ENCODE measurements at places on chromosomes 1 and 21.
A peak's percentile ranks its signal among the peaks of the same experiment; 100 is the strongest.

- DNase-seq, result no peak
Observed at GRCh38 chr1:199914546-199914945, 113.0 kb upstream of the NR5A2 start.

DNA sequence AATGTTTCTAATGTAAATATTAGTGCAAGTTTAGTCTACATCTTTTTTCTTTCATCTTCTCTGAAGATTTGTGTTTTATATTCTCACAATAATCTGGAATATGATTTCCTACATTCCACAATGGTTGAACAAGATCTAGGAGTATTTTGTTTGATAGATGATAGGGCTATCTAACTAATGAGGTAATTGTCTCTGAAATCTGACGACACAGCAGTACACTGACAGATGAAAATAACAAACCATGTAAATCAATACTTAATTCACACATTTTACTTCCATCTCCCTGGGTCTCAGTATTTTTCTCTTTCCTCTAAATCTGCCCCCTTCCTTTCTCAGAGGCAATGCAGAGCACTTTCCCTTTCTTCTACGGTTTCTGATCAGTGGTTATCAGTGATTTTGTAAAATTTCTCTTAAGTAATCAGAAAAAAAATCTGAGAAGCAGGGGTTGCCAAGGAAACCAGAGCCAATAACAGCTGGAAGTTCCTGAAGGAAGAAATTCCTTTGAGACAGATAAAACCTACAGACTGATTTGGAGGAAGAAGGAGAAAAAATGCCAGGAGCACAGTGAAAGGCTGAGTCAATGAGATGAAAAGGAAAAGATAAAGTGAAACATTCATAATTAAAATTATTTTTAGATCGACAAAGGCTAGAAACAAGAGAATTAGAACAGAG is 7.3 kb upstream of the ANKRD13C start:
- DNase-seq, result no peak

GRCh38 chr1:201827321-201828216 is 1.4 kb upstream of the IPO9 start:
- DNase-seq, result peak; percentile 3

GRCh38 chr1:151539321-151540020 is 638 bp upstream of the TUFT1 start:
- peak; percentile 99 for DNase-seq

DNA sequence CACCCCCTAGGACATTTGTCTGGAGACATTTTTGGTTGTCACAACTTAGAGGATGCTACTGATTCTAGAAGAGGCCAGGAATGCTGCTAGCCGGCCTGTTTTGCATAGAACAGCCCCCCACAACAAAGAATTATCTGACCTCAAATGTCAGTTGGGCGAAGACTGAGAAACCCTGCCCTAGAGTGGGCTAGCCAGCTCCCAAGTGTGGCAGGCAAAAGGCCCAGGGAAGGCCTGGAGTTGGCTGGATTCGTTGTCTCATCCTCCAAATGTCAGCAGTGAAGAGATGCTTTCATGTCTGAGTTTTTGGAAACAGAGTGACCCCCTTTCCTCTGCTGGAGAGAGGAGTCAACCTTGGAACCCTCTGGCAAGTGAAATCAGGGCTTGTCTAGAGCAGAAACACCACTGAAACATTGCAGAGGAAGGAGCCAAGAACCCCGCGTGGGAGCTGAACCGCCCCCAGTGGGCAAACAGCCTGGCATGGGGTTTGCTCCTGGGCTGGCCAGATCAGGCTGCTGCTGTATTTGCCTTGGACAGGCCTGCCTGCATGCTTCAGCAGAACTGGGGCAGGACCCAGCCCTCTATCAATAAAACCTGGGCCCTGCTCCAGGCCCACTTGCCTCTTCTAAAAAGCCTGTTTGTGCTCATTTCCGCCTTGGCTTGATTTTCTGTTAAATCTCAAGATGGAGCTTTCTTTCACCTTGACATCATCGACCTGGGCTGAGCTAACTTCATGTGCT is 32.9 kb downstream of the RASSF5 start:
- DNase-seq, result no peak

GRCh38 chr1:203593723-203594122 is 32.9 kb upstream of the ATP2B4 start:
- DNase-seq, result peak; percentile 62

DNA sequence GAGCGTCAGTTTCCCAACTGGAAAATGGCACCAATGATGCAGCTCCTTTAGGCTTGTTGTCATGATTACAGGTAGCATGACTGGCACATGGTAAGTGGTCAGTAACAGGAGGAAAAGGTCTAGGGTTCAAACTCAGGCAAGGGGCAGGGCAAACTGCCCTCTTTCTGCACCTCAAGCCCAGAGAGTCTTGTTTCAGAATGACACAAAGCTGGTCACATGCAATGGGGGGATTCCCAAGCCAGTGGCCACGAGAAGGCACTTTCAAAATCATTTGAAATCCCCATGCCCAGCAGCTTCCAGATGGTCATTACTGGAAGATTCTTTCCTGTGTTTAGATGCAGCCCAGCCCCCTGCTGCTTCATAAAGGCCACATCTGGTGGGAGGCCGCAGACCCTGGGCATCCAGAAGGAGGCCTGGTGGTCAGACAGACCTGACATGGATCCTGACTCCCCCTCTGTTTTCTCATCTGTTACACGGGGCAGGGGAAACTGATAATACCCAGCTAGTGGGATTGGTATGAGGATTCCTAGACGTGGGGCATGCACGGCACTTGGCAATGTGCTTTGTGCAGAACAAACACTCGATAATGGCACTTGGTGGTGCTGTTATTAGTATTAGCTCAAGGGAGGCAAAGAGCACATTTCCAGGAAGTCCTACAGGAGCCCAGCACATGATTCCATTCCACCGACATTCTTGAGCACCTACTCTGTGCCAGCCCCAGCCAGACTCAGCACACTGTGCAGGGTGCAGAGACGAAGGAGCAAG is 6.9 kb upstream of the PLA2G2D start:
- no peak for DNase-seq

- peak; percentile 50 for DNase-seq
Observed at GRCh38 chr1:111570781-111571181, 48.8 kb upstream of the RAP1A start.

GRCh38 chr1:109482791-109483671 is 674 bp upstream of the ATXN7L2 start:
- DNase-seq, result no peak

GRCh38 chr1:72435025-72435424 is 152.7 kb upstream of the NEGR1 start:
- peak; percentile 3 for DNase-seq

- peak; percentile 88 for DNase-seq
Observed at GRCh38 chr1:148388260-148389026, 94.7 kb downstream of the PPIAL4G start.

GRCh38 chr1:103129255-103129654 is 20.9 kb upstream of the COL11A1 start:
- peak; percentile 7 for DNase-seq

DNA sequence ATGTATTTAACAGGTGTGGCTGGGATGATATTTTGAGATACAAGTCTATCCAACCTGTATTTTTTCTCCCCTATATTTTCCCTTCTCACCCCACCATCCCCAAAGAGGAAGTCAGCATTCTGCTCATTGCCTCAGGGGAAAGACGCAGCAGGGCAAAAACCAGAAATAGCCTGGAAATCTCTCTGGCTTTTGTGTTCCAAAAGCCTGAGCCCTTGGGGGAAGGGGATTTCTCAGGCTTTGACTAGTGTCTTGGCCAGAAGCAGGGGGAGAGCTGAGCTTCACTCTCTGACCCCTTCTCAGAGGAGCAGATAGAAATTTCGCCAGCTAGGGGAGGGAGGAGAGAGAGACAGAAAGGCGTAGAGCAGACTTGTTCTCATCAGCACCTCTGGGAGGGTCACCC is 244.7 kb downstream of the RRAGC start:
- DNase-seq, result no peak

GRCh38 chr1:8649875-8650274 is 167.6 kb downstream of the RERE start:
- DNase-seq, result no peak

DNA sequence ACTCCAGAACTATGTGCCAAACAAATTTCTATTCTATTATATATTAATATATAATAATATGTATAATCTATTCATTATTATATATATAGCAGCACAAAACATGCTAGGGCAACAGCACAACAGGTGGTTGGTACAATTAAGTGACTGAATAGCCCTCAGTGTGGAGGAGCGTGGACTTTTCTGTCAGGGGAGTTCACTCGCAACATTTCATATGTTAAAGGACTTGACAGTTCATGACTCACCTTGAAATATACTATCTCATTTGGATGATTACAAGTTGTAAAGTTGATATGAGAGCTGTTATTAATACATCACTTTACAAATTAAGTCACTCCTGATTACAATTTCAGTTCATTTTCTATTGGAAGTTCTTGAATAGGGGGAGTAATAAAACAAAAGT is 178.4 kb downstream of the LHX8 start:
- no peak for DNase-seq

DNA sequence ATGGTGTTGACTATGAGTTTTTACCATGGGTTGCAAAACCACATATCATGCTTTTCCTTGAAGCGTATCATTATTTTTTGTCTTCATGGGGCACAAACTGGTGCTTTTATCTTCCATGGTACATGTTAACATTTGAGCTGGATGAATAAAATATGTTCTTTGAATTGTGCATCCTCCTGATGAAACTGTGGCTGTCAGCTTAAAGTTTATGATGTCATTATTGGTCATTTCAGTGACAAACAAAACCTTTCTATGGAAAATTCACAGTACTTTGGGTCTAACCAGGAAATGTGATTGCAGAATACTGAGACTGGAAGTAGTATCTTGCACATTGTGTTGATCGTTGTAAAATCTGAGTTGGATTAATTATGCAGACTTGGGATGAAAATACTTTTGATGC is 291.7 kb upstream of the ZRANB2 start:
- DNase-seq, result no peak

GRCh38 chr1:25914074-25914995 is 8.1 kb upstream of the STMN1 start:
- DNase-seq, result no peak

GRCh38 chr1:222057162-222057561 is 315.3 kb upstream of the DUSP10 start:
- no peak for DNase-seq

DNA sequence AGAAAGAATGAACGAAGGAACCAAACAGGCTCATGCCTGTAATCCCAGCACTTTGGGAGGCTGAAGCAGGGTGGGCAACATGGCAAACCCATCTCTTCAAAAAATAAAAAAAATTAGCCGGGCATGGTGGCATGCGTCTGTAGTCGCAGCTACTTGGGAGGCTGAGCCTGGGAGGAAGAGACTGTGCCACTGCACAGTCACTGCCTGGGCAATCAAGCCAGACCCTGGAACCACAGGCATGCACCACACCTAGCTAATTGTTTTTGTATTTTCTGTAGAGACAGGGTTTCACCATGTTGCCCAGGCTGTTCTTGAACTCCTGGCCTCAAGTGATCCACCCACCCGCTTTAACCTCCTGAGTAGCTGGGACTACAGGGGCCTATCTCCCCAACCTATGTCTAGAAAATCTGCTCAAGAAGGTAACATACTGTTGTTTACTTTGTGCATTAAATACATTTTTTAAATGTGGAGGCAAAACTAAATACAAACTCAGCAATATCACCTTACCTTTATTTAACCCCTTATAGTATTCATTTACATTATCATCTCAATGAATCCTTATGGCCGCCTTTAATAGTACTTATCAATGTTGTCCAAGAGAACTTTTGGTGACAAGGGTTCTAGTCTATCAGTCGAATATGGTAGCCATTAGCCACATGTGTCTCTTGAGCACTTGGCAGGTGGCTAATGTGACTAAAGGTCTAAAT is 2.7 kb downstream of the KHDC4 start:
- peak; percentile 68 for DNase-seq

DNA sequence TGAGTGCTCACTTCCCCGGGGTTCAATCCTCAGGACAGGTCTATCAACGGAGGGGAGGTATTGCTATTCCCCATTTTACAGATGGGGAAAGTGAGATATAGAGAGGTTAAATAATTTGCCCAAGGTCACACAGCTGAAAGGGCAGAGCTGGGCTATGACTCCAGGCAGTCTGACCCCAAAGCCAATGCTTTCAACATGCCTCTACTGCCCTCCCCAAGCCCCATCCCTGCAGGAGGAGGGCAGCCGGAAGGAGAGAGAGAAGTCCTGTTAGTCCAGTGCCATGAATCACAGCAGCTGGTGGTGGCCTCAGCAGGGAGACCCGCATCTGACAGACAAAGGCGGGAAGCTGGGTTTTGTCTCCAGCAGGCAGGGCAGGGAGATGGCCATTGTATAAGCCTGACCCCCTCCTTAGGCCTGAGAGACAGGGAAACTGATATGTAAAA is 20.0 kb upstream of the CLIC4 start:
- no peak for DNase-seq

GRCh38 chr1:244006381-244006901 is 44.6 kb upstream of the ZBTB18 start:
- no peak for DNase-seq

GRCh38 chr1:175829845-175830244 is 86.5 kb upstream of the TNR start:
- DNase-seq, result no peak

- DNase-seq, result no peak
Observed at GRCh38 chr1:201582705-201583442, 43.9 kb downstream of the NAV1 start.

GRCh38 chr1:8113262-8114220 is 87.4 kb upstream of the ERRFI1 start:
- DNase-seq, result no peak

DNA sequence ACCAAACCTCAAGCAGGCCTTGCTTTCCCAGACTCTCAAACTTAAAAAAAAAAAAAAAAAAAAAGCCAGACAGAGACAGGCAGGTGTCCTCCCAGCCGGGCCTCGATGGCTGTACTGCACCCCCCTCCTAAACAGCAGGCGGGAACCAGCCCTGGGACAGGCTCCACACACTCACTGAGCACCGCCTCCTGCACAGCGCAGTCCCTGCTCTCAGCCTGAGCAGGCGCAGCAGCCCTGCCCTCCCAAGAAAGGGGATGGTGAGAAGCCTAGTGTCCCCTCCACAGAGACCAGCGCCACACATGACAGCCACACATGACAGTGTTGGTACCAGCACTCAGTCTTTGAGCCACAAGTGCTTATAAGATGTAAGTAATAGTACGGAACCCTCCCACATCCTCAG is 11.9 kb downstream of the MX2 start:
- no peak for DNase-seq

GRCh38 chr1:210747890-210748289 is 386.1 kb downstream of the KCNH1 start:
- DNase-seq, result no peak

DNA sequence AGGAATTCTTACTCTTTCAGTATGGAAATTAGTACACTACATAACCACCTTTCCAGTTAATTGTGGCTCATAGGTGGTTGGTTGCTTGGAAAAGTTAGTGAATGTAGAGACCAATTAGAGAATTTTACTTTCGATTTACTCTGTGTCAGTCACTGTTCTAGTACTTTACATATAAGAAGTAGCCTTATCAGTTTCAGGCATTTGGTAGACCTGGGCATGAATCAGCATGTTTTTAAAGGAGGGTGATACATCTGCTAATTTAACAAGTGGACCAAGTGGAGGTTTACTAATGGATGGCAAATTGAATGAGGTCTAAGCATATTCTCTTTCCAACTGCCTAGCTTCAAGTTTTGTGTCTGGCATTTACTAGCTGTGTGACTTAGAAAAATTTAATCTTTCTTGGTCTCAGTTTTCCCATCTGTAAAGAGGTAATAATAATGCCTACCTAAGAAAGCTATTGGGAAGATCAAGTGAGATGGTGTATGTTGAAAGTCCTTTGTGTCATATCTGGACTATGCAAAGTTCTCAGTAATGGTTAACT is 1158.6 kb downstream of the PLA2G4A start:
- peak; percentile 54 for DNase-seq
